ENCODE measurements at places on chromosomes 2 and 18.

GRCh38 chr18:55488473-55488872, 99.5 kb downstream of the TCF4 start:
- peak; percentile 82 for DNase-seq

GRCh38 chr2:42872721-42873120, 80.3 kb upstream of the HAAO start:
- DNase-seq, result no peak

DNA sequence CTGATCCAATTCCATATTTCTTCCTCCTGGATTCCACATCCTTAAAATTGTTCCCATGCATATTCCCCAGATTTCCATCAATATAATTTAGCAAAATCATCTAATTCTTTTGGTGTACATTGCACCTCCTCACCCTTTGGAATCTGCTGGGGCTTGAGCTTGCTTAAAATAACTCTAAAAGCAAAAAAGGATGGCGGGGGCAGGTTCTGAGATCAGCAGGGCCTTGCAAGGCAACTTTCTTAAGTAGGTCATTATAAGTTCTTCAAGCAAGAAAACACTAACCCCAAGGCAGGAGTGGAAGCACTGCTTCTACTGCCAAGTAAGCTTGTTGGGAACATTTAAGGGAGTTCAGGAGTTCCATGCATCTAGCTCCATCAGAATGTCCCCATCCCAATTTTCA, 254.3 kb upstream of the CCDC68 start:
- no peak for DNase-seq

DNA sequence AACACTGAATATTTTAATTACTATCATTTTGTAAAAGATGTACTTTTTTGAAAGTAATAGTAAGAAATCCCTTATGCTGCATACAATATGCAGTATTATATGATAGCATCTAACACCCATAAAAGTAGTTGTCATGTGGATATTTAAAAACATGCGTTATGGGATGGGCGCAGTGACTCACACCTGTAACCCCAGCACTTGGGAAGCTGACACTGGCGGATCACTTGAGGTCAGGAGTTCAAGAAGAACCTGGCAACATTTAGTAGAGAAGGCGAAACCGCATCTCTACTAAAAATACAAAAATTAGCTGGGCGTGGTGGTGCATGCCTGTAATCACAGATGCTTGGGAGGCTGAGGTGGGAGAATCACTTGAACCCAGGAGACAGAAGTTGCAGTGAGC, 88.9 kb downstream of the FEZ2 start:
- DNase-seq, result no peak

GRCh38 chr2:186605041-186605440, 15.2 kb downstream of the ITGAV start:
- no peak for DNase-seq

GRCh38 chr2:197238043-197238365, 72.6 kb downstream of the ANKRD44 start:
- no peak for DNase-seq

- DNase-seq, result no peak
These were observed 59.8 kb downstream of the HDLBP start for GRCh38 chr2:241255542-241256167.
